ENCODE measurements at places on chromosomes 12 and 14.

DNA sequence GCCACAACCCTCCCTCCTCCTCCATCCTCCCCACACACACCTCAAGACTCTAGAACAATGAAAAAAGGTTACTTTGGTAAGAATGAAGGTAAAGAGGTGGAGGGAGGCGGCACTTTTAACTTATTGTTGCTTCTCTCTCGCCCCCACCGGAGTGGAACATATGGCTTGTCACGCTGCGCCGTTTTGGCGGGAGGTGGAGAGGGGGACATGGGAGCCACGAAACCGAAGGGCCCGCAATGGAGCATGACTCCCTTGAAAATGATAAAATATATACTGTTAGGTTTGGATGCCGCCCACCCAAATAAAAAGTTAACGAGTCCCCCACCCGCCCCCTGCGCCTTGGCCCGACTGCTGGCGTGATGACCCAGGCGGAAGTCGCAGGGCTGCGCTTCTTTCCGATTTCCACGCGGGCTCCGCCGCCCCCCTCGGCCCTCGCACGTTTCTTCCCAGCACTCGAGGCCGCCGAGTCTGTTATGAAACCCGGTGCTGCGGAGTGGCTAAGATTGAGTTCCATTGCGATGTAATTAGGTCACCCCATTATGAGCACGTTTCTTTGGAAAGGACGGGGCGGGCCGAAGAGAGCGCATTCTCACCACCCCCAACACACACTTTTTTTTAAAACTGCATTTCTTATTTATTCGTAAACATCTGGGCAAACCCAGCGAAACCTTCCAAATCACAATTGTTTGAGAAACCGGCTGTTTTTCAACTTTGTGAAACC lies 1.4 kb upstream of the ZFP36L1 start:
- DNase-seq, result peak; percentile 72

DNA sequence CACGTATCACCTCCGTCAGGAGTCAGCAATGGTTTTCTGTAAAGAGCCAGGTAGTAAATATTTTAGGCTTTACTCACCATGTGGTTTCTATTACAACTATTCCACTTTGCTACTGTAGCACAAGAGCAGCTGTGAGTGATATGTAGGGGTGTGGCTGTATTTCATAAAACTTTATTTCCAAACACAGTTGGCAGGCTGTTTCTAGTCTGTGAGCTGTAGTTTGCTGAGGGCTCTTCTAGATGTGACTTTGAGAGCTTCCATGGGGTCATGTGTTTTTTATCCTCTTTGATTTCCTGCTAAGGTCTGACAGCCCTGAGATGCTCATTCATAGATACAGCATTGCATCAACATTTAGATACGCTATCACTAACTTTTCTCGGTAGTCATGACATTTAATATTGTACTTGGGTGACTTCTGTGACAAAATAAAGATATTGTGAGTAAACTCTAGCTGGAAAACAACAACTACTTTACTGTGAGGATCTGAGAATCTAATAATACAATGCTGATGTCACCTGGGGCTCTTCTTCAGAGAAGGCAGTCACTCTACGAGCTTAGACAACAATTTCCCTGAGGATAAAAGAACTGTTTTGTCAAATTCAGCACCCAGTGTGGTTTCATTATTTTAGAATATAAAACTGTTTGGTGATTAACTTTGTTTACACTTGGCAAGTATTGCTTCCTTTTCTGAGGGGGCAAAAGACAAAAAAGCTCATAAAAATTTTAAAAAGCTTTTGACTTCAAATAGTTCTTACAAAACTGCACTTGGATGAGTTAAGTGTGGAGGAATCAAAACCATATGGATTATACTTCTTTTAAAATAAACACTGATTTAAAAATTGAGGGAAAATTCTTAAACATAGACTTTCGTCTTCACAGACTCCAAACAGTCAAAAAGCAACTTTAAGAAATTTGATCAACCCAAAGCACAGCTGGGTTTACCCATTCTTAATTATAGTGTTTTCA lies 231.2 kb upstream of the DCN start:
- DNase-seq, result no peak

DNA sequence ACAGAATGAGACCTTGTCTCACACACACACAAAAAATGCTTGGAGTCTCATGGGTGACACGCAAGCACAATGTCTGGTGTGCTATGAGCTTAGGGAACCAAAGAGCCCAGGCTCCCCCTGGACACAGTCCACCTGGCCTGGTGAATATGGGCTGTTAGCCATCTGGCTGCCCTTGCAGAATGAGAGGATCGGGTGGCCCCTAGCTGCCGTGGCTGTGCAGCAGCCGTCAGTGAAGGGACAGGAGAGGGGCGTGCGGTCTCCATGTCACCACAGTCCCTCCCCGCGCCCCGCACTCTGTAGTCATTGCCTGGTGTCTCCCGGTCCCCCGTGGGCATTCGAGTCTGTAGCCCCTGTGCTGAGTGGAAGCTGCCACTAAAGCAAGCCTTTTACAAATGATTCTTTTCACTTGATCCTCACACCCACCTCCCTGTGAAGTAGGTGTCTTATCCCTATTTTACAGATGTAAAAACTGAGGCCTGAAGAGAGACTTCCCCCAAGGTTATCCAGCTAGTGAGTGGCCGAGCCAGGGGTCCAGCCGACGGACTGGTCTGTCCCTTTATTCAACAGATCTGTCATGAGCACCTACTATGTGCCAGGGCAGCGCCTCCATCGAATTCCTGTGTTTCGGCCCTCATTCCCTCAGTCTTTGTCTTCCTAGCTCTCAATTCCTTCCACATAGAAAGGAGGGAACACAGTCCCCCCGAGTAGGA lies 18.8 kb downstream of the MVK start:
- no peak for DNase-seq

DNA sequence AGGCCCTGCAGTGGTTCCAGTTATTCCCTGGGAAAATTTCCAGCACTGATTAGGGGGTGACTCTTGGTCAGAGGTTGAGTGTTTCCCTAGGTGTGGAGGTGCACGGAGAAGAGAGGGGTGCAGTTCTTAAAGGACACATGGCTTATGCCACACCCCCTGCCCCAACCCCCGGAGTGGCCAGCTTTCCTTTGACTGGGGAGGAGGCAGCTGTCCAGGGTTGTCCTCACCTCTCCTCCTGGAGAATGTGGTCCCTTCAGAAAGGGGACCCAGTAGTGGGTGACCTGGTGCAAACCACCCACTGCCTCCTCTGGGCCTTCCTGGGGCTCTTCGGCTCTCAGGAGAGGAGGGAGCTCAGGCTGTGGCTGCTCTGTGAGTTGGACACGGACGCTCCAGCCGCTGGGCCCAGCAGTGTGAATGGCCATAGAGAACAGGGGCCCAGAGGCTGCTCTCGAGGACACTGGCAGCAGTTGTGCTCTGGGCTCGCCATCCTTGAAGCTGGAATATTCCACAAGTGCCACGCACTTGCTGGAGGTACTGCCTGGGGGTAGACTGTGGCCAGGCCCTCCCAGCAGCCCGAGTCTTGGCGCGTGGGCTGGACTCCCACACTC lies 13.6 kb downstream of the PACS2 start:
- no peak for DNase-seq

GRCh38 chr14:105042813-105043212 lies 21.9 kb upstream of the CDCA4 start:
- DNase-seq, result no peak

DNA sequence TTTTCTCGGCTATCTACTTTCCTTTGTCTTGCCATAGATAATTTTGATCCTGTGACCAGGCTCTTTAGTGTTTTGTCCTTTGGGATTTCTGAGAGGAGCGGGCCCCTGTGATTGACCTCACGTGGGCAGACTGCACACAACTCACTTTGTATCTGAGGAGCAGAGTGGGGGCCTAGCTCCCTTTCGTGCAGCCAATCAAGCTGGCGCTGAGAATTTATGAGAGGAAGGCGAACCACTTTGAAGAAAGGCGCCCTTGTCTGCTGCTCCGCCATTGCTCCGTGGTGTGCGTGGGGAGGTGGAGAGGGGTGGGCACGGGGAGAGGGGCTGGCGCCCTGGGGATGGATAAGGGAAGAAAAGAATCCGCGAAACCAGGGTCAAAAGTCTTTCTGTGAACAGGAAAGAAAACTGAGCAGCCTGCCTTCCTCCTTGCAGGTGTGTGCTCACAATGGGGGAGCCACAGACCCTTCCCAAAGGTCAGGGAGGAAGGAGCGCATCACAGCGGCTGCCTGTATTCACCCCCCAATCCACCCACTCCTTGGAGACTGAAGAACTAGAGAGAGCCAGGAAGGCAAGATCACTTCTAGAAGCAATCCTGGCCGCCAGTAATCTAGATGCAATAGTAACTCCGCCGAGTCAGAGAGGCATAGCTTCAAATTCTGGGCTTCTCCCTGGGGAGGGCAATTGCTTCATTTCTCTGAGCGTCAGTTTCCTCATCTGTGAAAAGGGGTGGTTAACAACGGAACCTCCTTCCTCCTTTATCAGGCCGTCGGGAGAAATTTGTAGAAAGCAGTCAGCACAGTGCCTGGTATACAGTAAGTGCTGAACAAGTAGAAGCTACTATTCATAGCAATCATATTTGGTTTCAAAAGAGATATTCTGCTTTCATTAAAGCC lies 24.9 kb upstream of the MED13L start:
- DNase-seq, result no peak

DNA sequence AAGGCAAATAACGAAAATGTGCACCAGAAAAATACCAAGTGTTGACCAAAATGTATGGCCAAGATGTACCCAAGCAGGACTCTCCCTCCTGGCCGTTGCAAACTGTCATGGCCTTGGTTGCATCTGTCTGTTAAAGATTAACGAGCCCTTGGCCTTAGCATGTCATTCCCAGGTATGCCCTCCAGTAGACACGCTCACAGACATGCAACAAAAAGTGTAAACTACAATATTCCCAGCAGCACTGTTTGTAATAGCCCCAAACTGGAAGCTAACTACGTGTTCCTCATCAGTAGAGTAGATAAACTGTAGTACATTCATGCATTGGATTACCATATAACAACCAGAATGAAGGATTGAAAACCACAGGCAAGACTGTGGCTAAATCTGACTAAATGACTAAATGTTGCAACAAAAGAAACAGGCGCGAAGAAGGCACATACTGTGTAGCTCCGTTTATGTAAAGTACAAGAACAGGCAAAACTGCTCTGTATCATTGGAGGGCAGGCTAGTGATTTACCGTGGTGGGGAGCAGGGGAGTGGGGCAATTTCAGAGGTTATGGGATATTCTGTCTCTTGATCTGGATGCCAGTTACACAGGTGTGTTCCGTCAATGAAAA lies 232.8 kb upstream of the DIO3 start:
- DNase-seq, result no peak

GRCh38 chr14:92161521-92161920 lies 39.8 kb downstream of the CPSF2 start:
- no peak for DNase-seq

- DNase-seq, result no peak
Observed at GRCh38 chr14:22796087-22796707, 19.0 kb downstream of the SLC7A7 start.

- no peak for DNase-seq
Observed at GRCh38 chr14:57066463-57066862, 202.2 kb downstream of the EXOC5 start.

GRCh38 chr14:56150645-56151345 lies 32.6 kb downstream of the PELI2 start:
- no peak for DNase-seq

GRCh38 chr12:95298916-95299315 lies 81.3 kb downstream of the VEZT start:
- no peak for DNase-seq

- DNase-seq, result no peak
Observed at GRCh38 chr14:50357753-50358395, 38.8 kb downstream of the CDKL1 start.

- DNase-seq, result no peak
Observed at GRCh38 chr12:92927436-92928281, 1.4 kb downstream of the EEA1 start.

- no peak for DNase-seq
Observed at GRCh38 chr12:95205685-95206084, 11.6 kb downstream of the FGD6 start.
